ENCODE measurements at places on chromosomes 3 and 15.
A peak's percentile ranks its signal among the peaks of the same experiment; 100 is the strongest.

- DNase-seq: peak; percentile 22
These were observed 21.9 kb downstream of the PLCL2 start for GRCh38 chr3:16906682-16907081.

DNA sequence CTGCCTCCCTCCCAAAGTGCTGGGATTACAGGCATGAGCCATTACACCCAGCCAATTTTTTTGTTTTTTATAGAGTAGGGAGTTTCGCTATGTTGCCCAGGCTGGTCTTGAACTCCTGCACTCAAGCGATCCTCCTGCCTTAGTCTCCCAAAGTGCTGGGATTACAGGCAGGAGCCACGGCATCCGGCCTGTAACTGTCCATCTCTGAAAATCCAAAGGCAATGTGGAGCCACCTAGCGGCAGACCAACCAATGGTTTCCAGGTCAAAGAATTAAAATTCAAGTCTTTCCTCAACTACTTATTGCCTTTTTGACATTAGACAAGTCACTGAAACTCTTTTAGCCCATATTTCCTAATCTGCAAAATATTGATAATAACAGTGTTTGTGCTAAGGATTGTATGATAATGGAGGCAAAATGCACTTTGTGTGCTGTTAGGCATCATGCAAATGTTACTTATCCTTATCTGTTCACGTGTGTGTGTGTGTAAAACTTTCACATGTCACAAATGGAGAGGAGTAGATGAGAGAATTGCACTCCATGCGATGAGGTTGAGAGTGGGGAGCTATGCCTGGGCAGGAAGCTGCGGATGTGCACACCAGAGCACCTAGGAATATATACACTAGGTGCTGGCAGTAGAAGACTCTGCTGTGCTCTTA lies 48.7 kb downstream of the COL8A1 start:
- peak; percentile 30 for DNase-seq

- DNase-seq: no peak
These were observed 24.7 kb upstream of the DUSP7 start for GRCh38 chr3:52080830-52081719.

- no peak for DNase-seq
These were observed 9.9 kb downstream of the C15orf39 start for GRCh38 chr15:75211436-75212199.

- DNase-seq: no peak
These were observed 36.3 kb downstream of the TSC22D2 start for GRCh38 chr3:150444371-150444770.

GRCh38 chr15:72835294-72835890 lies 51.8 kb upstream of the ADPGK start:
- peak; percentile 4 for DNase-seq

DNA sequence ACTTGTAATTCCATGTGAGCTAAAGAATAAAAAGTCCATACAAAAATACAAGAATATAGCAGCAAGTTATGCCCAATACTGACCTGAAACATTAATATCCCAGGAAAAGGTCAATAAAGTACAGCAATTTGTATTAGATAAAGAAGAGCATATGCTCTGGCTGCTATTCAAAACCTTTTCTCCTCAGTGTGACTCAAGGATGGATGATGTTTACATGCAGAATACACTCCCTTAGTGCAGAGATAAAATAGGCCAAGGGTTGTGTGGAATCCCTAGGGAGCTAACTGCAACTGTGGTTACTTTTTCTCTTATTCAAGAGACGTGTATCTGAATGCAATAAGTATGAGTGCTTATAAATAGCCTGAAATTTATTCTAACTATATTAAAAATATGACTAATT lies 78.7 kb downstream of the SLC9A9 start:
- DNase-seq: no peak

DNA sequence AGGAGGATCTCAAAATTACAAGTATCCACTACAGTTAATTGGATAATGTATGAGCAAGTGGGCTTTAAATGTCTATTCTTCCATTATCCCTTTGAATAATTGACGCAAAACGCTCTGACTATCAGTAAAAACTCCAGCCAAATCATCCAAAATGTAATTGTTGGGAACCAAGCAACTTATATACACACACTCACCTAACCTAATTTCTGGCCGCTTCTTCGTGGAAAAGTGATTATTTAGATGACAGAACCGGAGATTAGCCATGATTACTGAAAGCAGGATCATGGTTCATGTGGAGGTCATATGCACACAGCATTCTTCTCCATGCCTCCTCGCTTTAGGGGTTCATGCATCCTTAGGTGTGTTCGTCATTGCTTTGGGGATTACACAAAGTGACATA lies 992.4 kb downstream of the NAALADL2 start:
- no peak for DNase-seq

GRCh38 chr3:16476636-16477035 lies 36.9 kb downstream of the RFTN1 start:
- no peak for DNase-seq

DNA sequence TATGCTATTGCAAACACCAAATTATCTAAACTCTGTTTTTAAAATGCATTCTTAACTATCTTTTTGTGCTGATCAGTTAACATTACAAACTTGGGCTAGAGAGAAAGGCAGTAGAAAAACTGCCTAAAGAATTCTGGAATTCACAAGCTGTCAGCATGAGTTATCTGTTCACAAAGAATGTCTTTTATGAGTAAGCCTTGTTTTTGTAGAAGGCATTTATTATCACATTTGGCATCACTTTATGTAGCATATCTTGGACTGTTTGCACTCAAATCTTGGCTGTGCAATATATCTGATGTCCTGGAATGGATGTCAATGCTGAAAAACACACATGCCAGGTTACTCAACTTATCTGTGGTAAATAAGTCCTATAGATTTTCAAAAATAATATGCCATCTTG lies 15.5 kb upstream of the BCHE start:
- no peak for DNase-seq

- DNase-seq: no peak
These were observed 140.5 kb upstream of the CADPS start for GRCh38 chr3:63015614-63016309.

DNA sequence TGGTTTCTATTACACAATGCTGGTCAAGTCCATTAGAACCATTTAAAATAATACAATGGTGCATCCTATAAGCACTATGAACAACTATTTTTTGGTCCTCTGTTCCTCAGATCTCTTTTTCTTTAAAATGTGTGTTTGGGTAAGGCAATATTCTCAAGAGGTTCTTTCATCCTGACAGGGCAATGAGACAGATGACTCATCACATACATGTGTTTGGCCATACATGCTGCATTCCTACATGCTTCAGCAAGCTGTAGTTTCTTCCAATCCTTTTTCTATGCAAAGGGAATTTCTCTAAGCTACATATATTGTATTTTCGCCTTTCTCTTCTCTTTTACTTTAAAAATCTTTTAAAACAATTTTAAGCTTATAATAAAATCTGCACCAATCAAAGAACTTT lies 52.7 kb downstream of the OTOL1 start:
- DNase-seq: no peak

GRCh38 chr3:169998668-169999131 lies 32.1 kb downstream of the SEC62 start:
- DNase-seq: no peak

DNA sequence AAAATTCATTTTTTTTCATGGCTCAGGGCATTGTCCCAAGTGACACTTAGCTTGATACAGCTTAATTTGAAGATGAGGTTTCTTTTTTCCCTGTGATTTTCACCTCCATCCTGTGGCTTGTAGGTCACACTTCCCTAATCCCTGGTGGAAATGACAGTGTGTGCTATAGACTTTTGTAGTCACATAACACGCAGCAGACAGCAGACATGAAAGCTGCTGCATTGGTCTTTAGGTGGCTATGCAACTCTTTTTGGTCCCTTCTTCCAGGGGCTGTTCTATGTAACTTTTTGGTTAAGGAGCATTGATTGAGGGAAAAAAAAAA lies 38.8 kb downstream of the TRAK1 start:
- no peak for DNase-seq

DNA sequence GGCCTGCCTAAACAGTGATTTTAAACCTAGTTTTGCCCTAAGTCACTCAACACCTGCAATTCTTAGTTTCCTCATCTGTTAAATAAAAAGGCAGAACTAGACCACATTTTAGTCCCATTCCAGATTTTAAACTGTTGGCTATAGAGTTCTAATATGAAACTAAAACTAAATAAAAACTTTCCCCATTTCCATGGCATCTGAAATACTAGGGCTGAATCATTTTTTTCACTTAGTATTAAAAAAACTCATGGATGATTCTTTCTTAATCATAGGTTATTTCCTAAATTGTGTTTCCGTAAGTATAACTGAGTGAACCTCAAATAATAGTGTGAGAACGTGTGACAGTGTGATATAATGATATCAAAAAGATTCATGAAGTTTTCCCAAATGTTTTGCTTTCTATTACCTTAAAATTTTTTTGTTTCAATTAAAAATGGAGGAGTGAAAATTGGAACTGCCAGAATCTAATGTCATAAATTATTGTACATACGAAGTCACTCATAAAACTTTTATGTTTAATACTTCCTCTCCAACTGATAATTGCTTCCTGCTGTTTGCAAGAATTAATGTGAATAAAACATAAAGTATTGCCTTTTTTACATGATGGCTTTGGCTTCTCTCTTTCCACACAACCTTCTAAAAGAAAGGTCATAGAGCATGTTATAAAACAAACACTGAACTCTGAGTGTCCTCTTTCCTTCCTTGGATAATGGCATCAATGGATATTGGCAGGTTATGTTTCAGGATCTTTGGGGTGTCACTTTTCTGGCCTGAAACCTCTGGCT lies 315.1 kb upstream of the MME start:
- DNase-seq: no peak

GRCh38 chr3:109926376-109926775 lies 589.0 kb upstream of the DPPA4 start:
- DNase-seq: no peak

- DNase-seq: no peak
These were observed 7.5 kb upstream of the FAN1 start for GRCh38 chr15:30896211-30896606.

Data from SW480 (cell line).